ENCODE measurements at places on chromosomes 16 and 17. TPM values are rescaled to one million over a fixed set of nuclear protein-coding genes. Genes with fewer than 3 reads are reported as not detected.

GRCh38 chr16:56281249-56281805 lies 90.0 kb downstream of the GNAO1 start:
- DNase-seq = peak; percentile 91
- H3K36me3 ChIP-seq = no peaks in the 10 kb centered on the region
- no peak overlapping the region for H3K4me3 ChIP-seq
- no peaks in the 10 kb centered on the region for H3K4me1 ChIP-seq
- H3K27ac ChIP-seq = peak overlapping the region; percentile 51

- no peak for DNase-seq
- H3K4me1 ChIP-seq = no peaks in the 10 kb centered on the region
- no peak overlapping the region for H3K4me3 ChIP-seq
- H3K36me3 ChIP-seq = no peaks in the 10 kb centered on the region
Observed at GRCh38 chr16:76705892-76706291, 428.7 kb downstream of the CNTNAP4 start.

- no peaks in the 10 kb centered on the region for H3K27me3 ChIP-seq
- H3K27ac ChIP-seq = no peak overlapping the region
- no peaks in the 10 kb centered on the region for H3K36me3 ChIP-seq
- no peaks in the 10 kb centered on the region for H3K4me1 ChIP-seq
- H3K4me3 ChIP-seq = no peak overlapping the region
- DNase-seq = peak; percentile 87
Observed at GRCh38 chr17:57068222-57068658, 16.8 kb upstream of the AKAP1 start.

- no peaks in the 10 kb centered on the region for H3K36me3 ChIP-seq
- no peak overlapping the region for H3K27ac ChIP-seq
- H3K4me3 ChIP-seq = peak overlapping the region; percentile 56
Observed at GRCh38 chr17:77280304-77281121, 139.7 kb downstream of the SEC14L1 start.

The GPR142 gene
- 0.26 TPM for total RNA-seq

The NOG gene
- total RNA-seq = 2.3 TPM

The JUP gene
- 167 TPM for total RNA-seq

DNA sequence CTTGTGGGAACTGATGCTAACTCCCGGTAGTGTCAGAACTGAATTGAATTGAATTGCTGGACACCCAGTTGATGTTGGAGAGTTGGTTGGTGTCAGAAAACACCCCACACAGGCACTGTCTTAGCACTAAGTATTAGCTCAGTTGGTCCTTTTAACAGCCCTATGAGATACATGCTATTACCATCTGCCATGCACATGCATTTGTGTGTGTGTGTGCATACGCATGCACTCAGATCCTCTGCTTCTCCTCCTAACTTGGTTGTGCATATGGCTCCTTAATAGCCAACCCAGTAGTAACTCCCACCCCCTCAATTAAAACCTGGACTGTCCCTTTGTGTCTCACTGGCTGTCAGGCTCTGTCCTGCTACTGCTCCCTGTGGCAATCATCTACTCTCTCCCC lies 32.3 kb upstream of the DYNLL2 start:
- H3K27me3 ChIP-seq = no peaks in the 10 kb centered on the region
- no peaks in the 10 kb centered on the region for H3K36me3 ChIP-seq
- no peak for DNase-seq
- H3K4me1 ChIP-seq = no peaks in the 10 kb centered on the region
- H3K4me3 ChIP-seq = no peak overlapping the region
- no peak overlapping the region for H3K27ac ChIP-seq

Measured in endodermal cell (in vitro differentiated cells).